Stimulated activated CD4-positive, alpha-beta T cell treated with anti-CD3 and anti-CD28 coated beads, Interleukin-15, amount 100 ng/mL, for 1 hour (primary cell): ENCODE measurements at places on chromosomes 1 and 21.

DNA sequence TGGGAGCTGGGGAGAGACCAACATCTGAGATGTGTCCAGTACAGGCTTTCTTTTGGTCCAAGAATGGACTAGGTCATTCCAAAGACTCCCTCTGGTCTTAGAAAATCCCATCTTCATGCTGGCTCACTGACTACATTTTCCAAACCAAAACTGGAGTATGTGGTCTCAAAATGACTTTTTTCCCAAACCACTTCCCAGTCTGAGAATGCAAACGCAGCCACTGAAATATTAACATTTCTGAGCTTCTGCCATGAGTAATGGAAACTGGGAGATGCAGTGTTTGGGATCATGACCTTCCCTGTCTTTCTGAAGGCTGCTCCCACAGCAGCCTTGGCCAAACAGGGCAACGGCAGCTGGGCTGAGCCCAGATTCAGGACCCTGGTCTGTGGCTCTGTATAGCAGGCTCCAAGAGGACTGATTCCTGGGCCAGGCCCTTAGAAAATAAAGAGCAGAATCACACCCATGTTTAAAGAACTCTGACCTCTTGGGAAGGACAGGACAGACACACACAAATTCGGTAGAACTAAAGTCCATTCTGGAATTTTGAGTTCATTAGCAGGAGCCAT lies 62.1 kb upstream of the CNTN2 start:
- DNase-seq = no peak

DNA sequence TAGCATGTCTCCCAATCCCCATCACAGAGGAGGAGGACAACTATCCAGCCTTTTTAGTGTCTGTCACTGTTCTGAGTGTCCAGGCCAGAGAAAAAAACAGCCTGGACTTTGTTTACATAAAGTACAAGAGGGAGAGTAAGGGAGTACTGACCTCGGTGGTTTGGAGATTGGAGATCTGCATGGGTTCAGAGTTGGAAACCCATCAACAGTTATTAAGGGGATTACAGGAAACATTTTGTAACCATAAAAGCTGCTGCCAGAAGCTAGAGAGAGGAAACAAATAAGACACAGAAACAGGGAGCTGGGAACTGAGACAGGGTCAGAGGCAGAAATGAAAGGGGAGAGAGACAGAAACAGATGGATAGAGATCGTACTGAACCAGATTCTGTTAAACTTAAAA lies 131.5 kb upstream of the CTTNBP2NL start:
- no peak for DNase-seq

DNA sequence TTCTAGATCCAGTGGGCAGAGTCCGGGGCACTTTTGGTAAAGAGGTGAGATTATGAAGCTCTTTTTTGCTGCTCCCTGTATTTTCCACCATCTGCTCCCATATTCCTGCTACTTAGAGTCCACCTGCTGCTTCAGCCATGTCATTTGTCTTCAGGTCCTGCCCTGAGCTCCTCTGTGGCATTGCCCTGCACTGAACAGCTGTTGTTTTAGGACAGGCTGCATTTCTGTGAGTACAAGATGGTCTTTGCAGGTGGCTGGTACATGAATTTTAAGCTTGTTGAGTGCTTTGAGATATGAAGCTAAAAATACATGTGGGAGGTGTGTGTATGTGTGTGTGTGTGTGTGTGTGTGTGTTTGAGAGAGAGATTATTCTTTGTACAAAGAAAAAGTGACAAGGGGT lies 21.9 kb downstream of the MT1HL1 start:
- DNase-seq = no peak

GRCh38 chr1:90778486-90778885 lies 61.4 kb upstream of the BARHL2 start:
- DNase-seq = no peak

- no peak for DNase-seq
Measured at GRCh38 chr1:198212675-198213074, 55.9 kb downstream of the NEK7 start.

DNA sequence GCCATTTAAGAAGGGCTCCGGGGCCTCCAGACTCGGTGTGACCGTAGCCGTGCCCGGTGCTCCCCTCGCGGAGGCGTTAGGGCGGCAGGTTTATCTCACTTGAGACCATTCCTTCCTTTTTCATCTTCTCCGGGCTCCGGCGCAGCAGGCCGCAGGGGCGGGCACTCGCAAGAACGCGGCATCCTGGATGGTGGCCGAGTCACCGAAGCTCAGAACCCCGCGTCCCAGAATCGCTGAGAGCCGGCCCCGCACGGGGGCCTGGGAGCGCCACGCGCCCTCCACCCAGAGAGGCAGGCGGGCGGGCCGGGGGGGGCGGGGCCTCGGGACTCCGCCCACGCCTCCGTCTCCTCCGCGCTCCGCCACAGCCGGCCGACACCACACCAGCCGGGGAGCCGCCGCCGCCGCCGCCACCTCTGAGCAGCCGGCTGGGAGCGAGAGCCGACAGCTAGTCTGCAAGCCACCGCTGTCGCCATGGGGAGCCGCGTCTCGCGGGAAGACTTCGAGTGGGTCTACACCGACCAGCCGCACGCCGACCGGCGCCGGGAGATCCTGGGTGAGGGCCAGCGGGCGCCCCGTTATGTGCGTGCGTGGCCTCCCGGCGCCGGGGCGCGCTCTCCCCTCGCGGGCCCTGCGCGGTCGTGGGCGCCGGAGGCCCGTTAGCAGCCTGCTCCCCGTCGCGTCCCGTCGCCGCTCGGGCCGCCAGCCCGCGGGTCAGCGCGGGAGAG lies at the start of gene DEGS1:
TSS of gene DEGS1 (plus strand) at position 375 of the 725 bp plus-strand sequence. CDS start at position 472, 97 bp downstream.
- peak; percentile 71 for DNase-seq

DNA sequence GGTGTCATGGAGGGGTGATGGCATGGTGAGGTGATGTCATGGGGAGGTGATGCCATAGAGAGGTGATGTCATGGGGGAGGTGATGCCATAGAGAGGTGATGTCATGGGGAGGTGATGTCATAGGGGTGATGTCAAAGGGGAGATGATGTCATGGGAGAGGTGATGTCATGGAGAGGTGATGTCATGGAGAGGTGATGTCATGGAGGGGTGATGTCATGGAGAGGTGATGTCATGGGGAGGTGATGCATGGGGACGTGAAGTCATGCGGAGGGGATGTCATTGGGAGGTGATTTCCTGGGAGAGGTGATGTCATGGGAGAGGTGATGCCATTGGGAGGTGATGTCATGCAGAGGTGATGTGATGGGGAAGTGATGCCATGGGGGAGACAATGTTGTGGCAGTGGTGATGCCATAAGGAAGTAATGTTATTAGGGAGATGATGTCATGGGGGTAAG lies 92.1 kb upstream of the C1orf174 start:
- no peak for DNase-seq

GRCh38 chr1:6941786-6942185 lies 156.5 kb downstream of the CAMTA1 start:
- no peak for DNase-seq

DNA sequence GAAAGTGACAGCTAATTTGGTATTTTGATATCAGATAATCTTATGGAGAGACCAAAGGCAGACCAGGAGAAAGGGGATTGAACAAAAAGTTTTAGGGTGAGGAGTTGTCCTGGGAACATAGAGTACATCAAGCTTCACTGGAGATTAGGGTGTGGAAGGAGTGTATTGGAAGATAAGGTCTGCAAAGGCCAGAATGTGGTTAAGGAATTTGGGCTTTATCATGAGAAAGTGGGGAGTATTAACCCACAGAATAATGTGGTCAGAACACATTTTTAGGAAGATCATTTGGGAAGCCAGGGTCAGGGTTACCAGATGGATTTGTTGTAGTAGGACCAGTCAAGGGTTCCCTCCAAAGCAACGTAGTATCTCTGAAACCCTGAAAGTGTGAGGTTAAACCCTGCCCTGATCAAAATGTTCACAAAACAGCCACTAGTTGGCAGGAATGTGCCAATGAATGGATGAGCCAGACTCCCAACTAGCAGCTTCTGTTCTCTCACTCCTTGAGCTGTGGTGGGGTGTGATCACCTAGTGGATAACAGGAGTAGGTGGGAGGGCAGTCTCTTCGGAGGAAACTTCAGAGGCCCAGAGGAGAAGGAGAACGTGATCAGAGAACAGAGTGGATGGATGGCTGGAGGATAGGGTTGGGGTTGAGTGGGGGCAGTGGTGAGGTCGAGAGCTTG lies 35.8 kb downstream of the SLC2A1 start:
- no peak for DNase-seq

- DNase-seq = no peak
Measured at GRCh38 chr1:10639011-10639774, 157.3 kb downstream of the CASZ1 start.

- no peak for DNase-seq
Measured at GRCh38 chr1:52145137-52145536, 3.2 kb downstream of the ZFYVE9 start.

DNA sequence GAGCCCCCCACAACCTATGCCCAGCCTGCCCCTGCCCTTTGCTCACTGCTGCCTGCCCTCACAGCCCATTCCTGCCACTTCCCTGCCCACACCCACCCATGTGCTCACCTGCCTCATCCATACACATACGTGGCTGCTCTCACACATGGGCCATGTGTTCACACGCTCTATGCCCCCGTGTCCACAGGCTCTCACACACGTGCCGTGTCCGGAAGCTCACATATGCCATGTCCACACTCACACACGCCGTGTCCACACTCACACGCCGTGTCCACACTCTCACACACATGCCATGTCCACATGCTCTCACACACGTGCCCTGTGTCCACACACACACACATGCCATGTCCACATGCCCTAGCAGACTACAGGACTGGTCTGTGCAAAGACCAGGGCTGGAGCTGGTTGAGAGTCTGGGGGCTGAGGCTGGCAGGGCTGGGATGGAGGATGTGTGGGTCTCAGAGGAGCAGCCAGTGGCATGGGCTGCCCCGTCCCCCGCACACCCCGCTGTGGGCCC lies 583 bp upstream of the RNF223 start:
- DNase-seq = no peak

DNA sequence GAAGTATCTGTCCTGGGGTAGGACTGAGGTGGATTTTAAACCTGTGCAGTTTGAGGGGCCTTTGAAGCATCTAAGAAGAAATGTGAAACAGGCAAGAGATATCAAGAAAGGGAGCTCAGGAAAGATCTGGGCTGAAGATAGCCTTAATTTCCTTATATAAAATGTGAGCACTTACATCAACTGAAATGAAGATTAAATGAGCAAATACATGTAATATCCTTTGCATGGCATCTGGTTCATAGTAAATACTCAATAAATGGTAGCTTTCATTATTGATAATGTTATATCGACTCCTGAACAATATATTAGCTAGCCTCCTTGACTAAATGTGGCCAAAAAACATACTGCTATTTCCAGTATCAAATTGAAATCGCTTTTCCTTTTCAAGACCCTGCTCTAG lies 2.5 kb downstream of the LIN9 start:
- DNase-seq = no peak

- no peak for DNase-seq
Measured at GRCh38 chr1:99123936-99124335, 119.3 kb upstream of the PLPPR5 start.

- no peak for DNase-seq
Measured at GRCh38 chr1:67431869-67432578, 1.8 kb upstream of the SERBP1 start.

- DNase-seq = no peak
Measured at GRCh38 chr1:42970143-42970542, 11.5 kb upstream of the SLC2A1 start.

DNA sequence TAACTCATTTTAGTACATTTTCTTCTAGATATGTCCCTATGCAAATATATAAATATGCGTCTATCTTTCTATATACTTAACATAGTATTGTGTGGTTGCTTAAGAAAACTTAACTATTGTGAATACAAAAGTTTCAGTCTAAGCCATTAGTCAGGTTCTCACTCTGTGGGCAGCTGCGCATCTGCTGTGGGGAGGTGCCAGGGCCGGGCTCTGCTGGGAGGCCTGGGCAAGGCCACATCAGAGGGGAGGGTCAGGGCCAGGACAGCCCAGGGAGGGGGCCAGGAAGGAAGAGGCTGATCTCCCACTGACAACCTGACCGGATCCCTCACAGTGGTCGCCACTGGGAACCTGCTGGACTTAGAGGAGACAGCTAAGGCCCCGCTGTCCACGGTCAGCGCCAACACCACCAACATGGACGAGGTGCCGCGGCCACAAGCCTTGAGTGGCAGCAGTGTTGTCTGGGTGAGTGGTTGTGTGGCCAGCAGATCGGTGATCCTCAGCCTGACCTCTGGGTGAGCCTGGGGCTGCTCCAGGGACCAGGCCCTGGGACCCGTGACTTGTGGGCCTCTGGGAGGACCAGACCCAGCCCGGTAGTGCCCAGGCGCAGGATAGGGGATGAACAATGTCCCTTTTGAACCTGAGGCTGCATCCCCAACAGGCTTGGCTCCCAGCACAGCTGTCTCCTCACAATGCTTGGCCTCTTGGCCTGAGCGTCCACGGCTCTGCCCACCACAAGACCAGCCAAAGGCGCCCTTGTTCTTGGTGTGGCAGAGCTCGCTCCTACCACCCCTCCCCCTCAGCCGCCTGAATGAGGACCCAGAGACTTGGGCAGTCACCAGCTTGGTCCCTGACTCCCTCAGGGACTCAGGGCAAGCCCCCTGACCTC lies 20.2 kb downstream of the LDLRAP1 start:
- DNase-seq = no peak

GRCh38 chr1:157151073-157151472 lies 12.9 kb upstream of the ETV3 start:
- no peak for DNase-seq

- no peak for DNase-seq
Measured at GRCh38 chr1:205256951-205257625, 29.3 kb downstream of the TMCC2 start.

GRCh38 chr1:197393105-197393504 lies 125.1 kb downstream of the CRB1 start:
- no peak for DNase-seq

- no peak for DNase-seq
Measured at GRCh38 chr1:22711071-22711470, 432 bp downstream of the EPHB2 start.

DNA sequence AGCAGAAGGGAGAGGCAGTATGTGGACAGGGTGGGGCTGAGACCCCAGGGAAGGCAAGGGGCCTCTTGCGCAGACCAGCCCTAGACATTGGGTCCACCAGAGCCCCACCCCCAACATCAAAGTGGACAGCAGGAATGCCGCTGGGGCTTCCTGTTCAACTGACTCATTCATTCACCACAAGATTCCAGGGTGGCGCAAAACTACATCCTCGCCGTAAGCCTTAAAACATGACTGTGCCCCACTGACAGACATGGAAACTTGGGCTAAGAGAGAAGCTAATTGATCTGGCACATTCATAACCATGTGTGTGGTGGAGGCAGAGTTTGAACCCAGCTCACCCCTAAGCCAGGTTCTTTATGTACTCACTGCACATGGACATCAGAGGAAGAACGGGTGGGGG lies 14.0 kb downstream of the COL16A1 start:
- DNase-seq = no peak

- no peak for DNase-seq
Measured at GRCh38 chr1:90850181-90850897, 133.2 kb upstream of the BARHL2 start.
